ENCODE measurements at places on chromosomes 3 and 15.

- no peak for DNase-seq
Observed at GRCh38 chr15:47362118-47362905, 355.0 kb upstream of the SEMA6D start.

DNA sequence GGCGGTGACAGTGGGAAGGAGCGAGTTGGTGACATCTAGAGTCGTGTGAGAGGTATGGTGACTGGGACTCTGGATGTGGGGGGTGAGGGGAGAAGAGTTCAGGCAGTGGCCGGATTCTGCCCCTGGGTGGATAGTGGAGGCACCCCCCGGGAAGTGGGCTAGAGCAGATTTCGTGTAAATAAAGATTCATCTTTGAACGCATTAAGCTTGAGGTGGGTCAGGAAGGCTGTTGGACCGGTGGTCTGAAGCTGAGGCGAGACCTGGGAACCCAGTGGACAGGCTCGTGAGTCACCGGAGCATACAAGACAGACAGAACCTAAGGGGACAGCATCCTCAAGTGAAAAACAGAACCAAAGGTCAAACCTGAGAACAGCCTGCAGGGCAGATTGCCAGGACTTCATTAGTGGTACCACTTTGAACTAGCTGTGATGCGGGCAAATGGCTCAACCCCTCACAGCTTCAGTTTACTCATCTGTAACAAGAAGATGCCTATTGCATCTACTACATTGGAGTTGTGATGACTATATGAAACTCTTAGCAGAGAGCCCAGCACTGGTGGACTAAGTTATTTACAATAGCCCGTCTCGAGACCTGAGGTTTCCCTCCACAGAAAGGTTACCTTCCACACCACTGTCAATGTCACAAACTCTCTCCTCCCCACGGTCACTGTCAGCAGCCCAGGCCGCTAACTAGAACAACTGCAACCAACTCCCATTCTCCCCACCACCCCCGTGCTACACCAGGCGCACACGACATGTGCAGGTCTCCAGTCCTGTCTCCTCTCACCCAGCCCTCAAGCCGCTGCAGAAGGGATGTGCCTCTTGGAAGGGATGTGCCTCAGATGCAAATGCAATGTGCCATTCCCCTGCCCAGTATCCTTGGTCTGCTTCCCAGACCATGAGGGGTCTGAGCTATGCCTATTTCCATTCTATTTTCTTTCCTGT lies 901 bp upstream of the CLN6 start:
- peak; percentile 89 for DNase-seq

DNA sequence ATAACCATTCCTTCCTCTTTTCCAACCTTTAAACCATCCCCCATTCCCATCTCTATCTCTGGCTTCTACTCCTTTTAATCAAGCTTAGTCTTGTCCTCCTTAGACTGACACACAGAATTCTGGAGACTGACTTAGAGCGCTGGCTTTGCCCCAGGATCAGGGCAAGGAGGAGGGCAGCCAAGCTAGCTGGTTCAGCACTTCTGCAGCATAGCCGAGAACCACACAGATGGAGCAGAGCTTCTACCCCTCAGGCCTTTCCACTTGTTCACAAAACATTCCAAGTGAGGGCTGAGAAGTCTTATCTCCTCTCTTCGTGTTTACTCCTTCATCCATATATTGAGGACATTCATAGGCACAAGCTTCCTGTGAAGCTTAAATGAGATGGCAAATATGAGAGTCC lies 246.5 kb upstream of the PEX5L start:
- DNase-seq, result no peak

DNA sequence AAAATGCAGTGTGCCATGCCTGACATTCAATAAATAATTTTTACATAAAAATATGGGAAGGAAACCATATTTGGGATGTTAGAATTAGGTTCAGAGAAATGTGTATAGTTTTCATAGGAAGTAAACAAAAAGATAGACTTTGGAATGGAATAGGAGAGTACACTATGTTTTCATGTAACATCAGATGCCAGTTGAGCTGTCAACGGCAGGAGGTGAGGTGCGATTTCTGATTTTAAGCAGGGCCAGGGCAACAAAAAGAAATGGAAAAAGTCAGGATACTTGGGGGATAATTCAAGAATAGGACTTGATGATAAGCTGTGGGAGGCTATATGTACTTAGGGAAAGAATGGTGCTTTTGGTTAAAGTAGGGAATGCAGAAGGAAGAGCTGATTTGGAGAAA lies 639.5 kb downstream of the OTOL1 start:
- no peak for DNase-seq

DNA sequence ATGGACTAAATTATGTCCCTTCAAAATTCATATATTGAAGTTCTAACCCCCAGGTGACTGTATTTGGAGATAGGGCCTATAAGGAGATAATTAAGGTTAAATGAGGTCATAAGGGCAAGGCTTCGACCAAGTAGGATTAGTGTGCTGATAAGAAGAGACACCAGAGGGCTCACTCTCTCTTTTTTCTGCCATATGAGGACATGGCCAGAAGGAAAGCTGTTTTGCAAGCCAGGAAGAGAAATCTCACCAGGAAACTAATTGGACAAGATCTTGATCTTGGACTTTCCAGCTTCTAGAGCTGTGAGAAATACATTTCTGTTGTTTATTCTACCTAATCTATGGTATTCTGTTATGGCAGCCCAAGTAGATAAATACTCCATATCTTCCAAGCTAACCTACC lies 503.6 kb upstream of the NAALADL2 start:
- DNase-seq, result no peak

DNA sequence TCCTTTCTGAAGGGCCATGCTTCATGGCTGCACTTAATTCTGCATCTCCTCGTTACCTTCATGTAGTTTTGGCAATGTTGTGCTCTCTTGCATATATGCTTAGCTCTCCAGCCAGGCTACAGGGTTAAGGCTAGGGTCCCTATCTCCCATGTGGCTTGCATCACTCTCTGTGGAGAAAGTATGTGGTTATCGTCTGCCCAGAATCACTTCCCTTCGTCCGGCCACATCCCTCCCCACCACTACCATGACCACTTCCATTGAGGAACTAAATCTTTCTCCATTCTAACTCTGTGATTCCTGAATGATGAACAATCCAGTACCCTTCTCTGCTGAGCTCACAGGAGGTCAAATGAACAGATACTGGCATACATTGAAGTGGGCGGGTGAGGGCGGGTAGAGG lies 34.0 kb downstream of the WWTR1 start:
- no peak for DNase-seq

GRCh38 chr3:177449360-177450006 lies 252.2 kb upstream of the TBL1XR1 start:
- DNase-seq, result no peak

- DNase-seq, result no peak
Observed at GRCh38 chr3:177932750-177933660, 603.2 kb upstream of the KCNMB2 start.

- no peak for DNase-seq
Observed at GRCh38 chr3:108222853-108223565, 785 bp upstream of the IFT57 start.

DNA sequence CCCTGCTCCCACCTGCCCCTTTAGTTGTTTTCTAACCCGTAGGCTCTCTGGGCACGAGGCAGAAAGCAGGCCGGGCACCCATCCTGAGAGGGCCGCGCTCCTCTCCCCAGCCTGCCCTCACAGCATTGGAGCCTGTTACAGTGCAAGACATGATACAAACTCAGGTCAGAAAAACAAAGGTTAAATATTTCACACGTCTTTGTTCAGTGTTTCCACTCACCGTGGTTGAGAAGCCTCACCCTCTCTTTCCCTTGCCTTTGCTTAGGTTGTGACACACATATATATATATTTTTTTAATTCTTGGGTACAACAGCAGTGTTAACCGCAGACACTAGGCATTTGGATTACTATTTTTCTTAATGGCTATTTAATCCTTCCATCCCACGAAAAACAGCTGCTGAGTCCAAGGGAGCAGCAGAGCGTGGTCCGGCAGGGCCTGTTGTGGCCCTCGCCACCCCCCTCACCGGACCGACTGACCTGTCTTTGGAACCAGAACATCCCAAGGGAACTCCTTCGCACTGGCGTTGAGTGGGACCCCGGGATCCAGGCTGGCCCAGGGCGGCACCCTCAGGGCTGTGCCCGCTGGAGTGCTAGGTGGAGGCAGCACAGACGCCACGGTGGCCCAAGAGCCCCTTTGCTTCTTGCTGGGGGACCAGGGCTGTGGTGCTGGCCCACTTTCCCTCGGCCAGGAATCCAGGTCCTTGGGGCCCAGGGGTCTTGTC lies 48.5 kb downstream of the PGPEP1L start:
- DNase-seq, result no peak

DNA sequence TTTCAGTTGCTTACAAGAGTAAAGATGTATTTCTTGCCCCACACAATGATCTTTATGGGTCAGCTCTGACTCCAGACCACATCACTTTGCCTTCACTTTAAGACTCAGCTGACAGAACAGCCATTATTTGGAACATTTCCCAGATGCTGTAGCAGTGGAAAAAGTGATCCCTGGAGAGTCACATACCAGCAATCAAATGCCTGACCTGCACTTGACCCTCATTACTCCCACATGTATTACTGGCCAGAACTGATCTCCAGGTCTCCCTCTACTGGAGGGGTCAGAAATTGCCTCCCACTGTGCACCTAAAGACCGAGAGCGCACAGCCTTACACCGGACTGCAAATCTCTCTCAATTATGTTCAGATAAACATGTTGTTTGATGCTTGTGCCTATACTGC lies 88.6 kb upstream of the ZNF385D start:
- DNase-seq, result no peak

- DNase-seq, result no peak
Observed at GRCh38 chr3:141307351-141308059, 60.8 kb upstream of the ZBTB38 start.

Data from vagina (tissue), 2 donors.